ENCODE measurements at places on chromosomes 7 and 10.

GRCh38 chr10:113456741-113457140 lies 96.1 kb upstream of the HABP2 start:
- no peak for DNase-seq

GRCh38 chr10:43350156-43350555 lies 21.3 kb upstream of the FXYD4 start:
- no peak for DNase-seq

DNA sequence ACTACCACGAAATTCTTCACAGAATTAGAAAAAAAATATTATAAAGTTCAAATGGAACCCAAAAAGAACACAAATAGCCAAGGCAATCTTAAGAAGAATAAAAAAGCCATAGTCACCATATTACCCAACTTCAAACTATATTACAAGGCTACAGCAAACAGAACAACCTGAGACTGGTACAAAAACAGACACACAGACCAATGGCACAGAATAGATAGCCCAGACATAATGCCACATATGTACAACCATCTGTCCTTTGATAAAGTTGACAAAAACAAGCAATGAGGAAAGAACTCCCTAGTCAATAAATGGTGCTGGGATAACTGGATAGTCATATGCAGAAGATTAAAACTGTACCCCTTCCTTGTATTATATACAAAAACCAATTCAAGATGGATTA lies 808.5 kb upstream of the ZWINT start:
- no peak for DNase-seq

GRCh38 chr10:129777687-129778086 lies 186.4 kb downstream of the EBF3 start:
- DNase-seq, result no peak

DNA sequence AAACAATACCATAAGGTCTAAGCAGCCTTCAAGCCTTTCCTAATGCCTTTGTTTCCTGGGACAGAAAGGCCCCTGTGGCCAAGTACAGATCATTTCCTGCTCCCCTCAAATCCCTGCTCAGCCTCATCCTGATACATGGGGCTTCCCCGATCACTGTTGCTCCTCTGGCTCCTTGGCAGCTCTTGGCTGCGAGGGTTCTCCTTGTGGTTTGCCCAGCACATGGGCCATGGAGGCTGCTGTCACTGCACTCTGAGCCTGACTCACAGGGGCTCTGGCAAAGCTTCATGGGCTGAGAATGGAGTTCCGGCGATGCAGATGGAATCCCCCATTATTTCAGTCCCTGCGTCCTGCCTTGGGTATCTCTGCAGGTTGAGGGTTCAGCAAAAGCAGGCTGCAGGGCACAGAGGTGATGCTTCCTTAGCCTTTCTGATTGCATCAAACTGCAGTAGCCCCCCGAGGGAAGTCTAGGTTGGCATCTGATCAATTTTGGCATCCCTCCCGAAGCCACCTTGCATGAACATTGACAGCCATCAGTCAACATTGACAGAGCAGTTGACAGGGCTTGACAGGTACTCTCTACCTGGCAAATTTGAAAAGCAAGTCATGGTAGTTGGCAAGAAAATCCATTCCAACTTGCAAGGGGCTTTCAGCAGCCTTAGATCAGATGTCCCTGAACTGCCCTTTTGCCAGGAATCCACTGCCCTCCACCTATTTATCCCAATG lies 168.6 kb downstream of the GFRA1 start:
- DNase-seq, result no peak

DNA sequence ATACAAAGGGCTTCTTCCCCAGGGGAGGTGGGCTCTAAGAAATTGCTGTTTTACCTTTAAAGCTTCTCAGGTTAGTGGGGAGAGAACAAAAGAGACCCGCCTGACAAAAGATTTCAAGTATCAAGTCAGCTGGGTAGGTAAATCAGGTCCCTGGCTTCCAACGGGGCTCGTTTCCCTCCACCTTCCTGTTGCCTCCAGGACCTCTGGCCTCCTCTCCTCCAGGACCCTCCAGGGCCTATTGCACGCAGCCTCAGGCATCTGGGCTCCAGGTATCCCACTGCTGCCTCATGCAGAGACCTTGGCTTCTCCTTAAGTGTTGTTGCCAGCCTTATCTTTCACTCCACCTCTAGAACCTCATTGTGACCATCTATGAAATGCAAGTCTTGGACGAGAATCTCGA lies 2.9 kb downstream of the BNIP3 start:
- no peak for DNase-seq

DNA sequence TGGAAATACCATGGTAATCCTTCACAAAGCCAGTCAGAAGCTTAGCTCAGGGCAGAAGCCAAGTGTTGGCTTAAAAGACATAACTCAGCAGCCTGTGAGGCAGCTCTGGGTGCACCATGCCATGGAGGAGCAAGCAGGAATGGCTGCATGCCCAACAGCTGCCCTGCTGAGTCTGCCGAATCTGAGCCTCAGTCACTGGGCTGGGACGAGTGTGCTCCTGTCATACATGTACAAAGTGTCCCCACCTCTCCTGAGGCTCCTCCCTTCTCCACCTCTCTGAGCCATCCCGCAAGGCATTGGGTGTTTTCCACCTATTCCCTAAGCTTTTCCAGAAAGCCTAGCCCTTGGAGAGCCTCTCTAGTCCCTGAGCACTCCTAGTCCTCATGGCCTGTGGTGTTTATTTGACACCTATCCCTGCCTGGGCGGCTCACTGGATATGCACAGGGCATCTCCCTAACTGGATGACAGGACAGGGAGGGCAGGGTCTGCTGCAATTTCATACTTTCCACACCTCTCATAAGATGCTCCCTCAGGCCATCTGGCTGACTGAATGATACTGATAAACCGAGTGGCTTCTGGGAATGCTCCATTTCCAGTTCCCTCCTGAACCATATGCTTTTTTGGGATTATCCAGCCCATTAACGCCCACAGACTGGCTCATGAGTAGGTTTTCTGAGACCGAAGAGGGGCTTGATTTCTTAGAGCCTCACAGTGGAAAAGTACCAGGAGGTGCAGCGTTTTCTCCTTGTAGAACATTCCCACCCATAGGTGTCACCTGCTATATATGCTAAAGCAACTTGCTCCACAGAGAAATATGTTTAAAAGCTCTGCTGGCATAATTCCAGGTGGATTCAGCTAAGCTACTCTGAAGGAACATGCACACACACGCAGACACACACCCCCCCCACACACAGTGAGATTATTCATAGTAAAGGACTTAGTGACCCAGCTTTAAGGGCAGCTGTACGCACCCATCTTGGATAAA lies 199.3 kb downstream of the SNX10 start:
- DNase-seq, result no peak

- DNase-seq, result no peak
Measured at GRCh38 chr7:100441641-100442535, 5.6 kb upstream of the PPP1R35 start.

Data from stimulated activated CD8-positive, alpha-beta memory T cell treated with anti-CD3 and anti-CD28 coated beads, Interleukin-7, amount 100 ng/mL, for 1 hour (primary cell).